ENCODE measurements at places on chromosomes 11 and 22.
A peak's percentile ranks its signal among the peaks of the same experiment; 100 is the strongest.

DNA sequence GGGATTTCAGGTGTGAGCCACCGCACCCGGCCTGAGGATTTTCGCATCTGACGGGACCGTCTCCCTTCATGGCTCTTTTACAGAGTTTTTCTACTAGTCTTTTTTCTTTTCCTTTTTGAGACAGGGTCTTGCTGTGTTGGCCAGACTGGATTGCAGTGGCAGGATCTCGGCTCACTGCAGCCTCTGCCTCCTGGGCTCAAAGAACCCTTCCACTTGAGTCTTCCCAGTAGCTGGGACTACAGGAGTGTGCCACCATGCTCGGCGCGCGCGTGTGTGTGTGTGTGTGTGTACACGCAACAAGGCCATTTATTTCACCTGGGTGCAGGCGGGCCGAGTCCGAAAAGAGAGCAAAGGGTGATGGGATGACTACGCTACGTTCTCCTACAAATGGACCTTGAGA lies 10.9 kb downstream of the SERHL2 start:
- DNase-seq, result no peak

GRCh38 chr11:9691865-9692264 lies 28.0 kb downstream of the SWAP70 start:
- no peak for DNase-seq

DNA sequence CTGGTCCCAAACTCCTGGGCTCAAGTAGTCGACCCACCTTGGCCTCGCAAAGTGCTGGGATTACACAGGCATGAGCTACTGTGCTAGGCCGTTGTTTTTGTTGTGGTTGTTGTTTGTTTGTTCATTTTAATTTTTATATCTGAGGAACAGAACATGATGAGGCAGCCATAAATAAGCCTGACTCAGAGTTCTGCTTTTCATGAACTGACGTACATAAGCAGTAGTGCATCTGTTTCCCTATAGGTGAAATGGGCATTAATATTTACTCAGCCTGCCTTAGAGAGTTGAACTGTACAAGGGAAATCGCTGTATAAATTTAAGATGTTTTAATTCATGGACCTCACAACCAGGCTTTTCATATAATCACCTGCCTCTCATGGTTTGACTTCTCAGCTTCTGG lies 80.5 kb downstream of the PDHX start:
- no peak for DNase-seq

- DNase-seq, result no peak
Measured at GRCh38 chr22:17119481-17120202, 1.5 kb downstream of the TMEM121B start.

DNA sequence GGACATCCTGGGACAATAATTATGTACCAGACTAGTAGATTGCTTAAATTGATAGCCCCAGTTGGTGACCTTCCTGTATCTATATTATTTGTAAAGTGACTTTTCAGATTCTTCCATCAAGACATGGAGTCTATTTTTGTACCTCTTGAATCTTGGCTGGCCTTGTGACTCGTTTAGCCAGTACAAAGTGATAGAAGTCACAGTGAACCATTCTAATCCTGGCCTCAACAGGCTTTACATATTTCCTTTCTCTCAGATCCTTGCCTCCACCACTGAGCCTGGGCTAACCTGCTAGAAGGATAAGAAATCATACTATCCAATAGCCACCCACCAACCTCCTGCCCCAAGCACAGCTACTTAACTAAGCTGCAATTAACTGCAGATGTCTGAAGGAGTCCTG lies 37.5 kb upstream of the SLC6A5 start:
- DNase-seq, result no peak

GRCh38 chr11:132357811-132358572 lies 987.6 kb downstream of the NTM start:
- no peak for DNase-seq

GRCh38 chr11:14971865-14972580 lies at the start of gene CALCA:
Gene CALCA, minus strand, starts transcription at chr11:14972351. Its CDS starts 1,159 bp downstream, at chr11:14971192.
- DNase-seq, result no peak

- DNase-seq, result no peak
Measured at GRCh38 chr11:119810478-119811232, 81.7 kb upstream of the NECTIN1 start.

- no peak for DNase-seq
Measured at GRCh38 chr11:34613552-34614056, 7.3 kb upstream of the EHF start.

DNA sequence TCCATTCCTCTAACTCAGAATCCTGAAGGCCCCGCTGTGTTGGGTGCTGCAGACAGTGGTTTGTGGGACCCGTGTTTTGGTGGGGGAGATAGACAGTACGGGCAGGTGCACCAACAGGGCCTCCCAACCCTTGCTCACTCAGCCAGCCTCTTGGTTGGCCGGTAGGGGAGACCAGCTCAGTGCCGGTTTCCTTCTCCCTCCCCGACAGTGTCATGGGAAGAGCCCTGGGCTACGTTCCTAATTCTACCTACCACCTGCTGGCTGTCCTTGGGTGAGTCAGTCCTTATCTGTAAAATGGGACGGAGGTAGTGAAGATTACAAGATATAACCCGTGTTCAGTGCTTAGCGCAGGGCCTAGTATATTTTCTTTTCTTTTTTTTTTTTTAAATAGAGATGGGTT lies 5.9 kb downstream of the TMEM134 start:
- no peak for DNase-seq

GRCh38 chr11:23480736-23481135 lies 620.5 kb upstream of the CCDC179 start:
- no peak for DNase-seq

DNA sequence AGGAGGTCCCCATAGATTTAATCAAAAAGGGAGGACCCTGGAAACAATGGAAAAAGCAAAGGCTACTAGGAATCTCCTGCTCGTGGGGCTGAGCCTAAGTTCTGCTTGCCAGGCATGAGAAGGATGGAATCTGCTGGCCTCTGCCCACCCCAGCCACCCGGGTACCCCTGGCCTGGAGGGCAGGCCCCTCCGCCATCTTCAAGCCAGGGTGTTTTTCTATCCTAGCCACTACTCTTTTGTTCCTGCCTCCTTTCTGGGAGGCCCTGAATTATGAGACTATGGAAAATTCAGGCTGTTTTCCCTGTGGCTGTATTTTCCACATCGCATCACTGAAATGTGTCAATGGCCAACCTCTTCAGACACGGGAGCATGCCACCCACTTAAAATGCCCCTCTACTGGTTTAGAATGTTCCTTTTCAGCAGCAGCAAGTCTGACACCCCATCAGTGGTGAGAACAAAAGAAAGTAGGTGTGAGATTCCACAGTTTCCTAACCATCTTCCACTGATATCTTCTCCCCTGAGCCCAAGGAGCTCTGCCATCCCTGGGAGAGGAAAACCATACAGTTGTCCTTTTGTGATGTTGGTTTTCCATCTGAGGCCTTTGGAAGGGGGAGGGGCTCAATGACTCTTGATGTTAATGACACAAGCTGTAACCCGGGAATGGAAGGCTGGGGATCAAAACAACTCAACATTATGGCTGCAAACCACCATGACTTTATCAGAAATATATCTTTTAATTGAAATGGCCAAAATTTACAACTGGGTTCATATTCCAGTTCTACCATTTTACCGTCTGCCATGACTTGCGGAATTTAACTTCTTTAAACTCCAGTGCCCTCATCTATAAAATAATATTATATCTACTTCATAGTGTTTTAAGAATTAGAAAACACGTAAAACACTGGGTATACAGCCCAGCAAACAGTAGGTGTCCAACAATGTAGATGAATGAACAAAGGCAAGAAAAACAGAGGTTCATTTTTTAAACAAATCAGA lies 22.2 kb downstream of the DKK3 start:
- DNase-seq, result no peak

- DNase-seq, result no peak
Measured at GRCh38 chr11:124670732-124671131, 2.8 kb downstream of the SIAE start.

DNA sequence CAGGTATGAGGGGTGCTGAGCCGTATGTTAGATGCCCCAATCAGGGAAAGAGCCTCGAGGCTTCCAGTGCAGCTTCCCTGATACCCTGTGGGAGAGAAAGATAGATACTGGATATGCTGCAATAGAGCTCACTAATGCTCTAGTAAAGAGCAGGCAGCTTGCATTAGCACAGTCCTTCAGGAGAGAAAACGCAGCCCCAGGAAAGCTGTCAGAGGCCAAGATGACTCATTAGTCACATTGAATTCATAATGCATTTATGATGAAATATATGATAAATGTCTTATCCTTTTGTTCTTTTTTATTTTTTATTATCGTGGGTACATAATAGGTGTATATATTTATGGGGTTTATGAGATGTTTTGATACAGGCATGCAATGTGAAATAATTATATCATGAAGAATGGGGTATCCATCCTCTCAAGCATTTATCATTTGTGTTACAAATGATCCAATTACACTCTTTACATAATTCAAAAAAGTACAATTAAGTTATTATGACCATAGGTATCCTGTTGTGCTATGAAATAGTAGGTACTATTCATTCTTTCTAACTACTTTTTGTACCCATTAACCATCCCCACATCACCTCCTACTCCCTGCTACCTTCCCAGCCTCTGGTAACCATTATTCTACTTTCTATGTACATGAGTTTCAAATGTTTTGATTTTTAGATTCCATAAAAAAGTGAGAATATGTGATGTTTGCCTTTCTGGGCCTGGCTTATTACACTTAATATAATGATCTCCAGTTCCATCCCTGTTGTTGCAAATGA lies 94.5 kb upstream of the TOP3B start:
- no peak for DNase-seq

GRCh38 chr11:29336727-29337575 lies 679.9 kb downstream of the KCNA4 start:
- DNase-seq, result no peak

- DNase-seq, result no peak
Measured at GRCh38 chr22:30423301-30423958, 2.1 kb upstream of the MTFP1 start.

- no peak for DNase-seq
Measured at GRCh38 chr22:37457093-37457893, 28.9 kb downstream of the MFNG start.

DNA sequence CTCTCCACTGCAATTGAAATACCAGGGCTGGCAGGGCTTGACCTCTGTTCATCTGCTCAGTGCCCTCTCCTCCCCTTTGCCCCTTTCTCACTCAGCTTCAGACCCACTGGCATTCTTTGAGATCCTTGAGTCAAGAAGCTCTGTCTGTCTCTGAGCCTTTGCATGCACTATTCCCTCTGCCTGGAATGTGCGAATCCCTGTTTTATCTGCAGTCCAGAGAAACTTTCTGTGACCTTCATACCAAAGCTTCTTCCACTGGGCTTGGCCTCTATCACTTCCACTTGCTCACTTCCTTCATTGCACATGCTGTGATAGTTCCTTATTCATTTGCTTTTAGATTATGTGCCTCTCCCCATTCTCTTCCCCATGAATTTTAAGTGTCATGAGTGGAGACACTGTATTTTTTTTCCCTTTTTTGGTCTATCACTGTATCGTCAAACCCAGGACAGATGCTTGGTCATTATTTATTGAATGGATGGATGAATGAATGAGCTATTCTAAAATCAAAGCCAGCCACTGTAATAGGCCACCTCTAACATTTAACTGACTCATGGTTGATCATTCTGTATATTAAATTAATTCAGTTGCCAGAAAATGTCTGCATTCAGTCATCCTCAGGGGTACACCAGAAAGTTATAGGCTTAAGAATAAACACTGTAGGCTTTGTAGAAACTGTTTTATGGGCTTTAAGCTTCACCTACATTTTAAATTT lies 88.7 kb upstream of the TIMP3 start:
- no peak for DNase-seq

- DNase-seq, result peak; percentile 15
Measured at GRCh38 chr22:46845296-46846149, 83.1 kb downstream of the TBC1D22A start.

- DNase-seq, result no peak
Measured at GRCh38 chr22:36281781-36282327, 28.9 kb downstream of the APOL1 start.

DNA sequence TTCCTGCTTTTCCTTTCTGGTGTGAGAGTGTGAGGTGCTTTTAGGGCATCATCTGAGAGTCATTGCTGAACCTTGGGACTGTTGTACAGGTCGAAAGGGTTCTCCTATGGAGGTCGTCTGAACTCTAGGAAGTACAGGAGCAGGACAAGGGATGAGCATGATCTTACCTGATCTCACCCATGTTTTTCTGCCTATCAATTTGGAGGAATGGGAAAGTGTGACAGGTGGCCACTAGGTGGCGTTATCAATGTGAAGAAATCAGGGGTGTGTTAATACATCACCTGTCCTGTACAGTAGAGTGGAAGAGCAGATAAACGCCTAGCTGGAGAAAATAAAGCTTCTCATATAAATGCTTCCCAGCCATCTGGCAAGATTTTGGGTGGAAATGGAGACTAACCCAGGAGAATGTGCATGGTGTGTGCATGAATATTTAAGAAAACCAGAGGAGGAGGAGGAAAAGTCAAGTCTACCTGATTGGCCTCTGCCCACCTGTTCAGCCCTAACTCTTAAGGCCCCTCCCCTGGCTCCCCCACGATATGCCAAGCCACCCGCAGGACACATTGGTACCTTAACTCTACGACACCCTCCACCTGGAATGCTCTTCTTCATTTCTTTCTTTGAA lies 72.0 kb upstream of the NARS2 start:
- no peak for DNase-seq

- DNase-seq, result no peak
Measured at GRCh38 chr11:112523031-112523430, 262.4 kb upstream of the PLET1 start.

DNA sequence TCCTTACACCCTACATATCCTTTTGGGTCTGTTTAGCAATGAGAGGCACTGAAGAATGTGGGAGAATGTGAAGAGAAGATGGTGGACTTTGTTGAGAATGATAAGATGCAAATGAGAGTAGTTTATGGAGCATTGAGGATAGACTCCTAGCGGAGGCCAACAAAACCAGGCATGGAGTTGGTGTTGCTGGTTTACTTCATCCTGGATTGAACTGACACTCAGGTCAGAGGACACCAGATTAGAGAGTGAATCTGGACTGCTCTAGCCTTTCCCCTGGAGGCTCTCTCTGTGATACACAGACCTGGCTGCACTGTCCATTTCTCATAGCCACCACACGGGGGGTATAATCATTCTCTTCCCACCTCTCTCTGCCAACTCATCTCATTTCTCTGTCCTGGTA lies 98.7 kb downstream of the MICAL2 start:
- DNase-seq, result no peak

DNA sequence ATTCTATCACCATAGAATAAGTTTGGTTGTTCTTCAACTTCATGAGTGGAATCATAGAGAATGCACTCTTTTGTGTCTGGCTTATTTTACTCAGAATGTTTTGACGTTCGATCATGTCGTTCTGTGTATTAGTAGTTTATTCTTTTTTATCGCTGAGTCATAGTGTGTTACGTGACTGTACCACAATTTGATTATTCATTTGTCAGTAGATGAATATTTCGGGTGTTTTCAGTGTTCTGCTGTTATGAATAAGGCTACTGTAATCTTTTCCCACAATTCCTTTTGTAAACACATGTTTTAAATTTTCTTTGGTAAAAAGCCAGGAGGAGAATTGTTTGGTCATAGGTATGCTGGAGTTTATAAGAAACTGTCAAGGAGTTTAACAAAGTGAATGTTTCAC lies 279.9 kb upstream of the B3GAT1 start:
- DNase-seq, result no peak

DNA sequence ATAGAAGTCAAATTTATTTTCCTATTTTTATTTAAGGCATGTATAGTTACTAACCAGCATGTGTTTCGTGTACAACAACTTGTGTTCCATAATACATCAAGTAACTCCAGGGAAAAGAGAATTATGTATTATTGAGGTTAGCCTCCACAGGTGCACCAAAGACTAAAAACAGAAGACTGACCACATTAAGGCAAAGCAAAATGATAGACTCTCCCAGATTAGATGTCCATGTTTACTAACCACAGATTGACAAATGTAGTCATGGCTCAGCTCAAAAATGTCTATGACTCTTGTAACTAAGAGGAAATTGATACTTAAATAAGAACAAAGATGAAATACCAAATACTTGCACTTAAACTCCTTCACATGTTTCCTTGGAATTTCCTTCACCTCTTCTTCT lies 238.5 kb downstream of the METTL15 start:
- DNase-seq, result no peak

Measured in pulmonary artery endothelial cell (primary cell).